ENCODE measurements at places on chromosomes 4 and X. TPM values are rescaled to one million over a fixed set of nuclear protein-coding genes. Genes with fewer than 3 reads are reported as not detected.
A peak's percentile ranks its signal among the peaks of the same experiment; 100 is the strongest.

STPG2 gene
- 1.2 TPM for total RNA-seq

REELD1 gene
- not detected for total RNA-seq

GASK1B gene
- total RNA-seq: 7.9 TPM

MAGEB6 gene
- not detected for total RNA-seq

DRP2 gene
- total RNA-seq: 1.5 TPM

NEUROG2 gene
- total RNA-seq: not detected

CYSLTR1 gene
- total RNA-seq: not detected

TMSB15C gene
- not detected for total RNA-seq

VCX gene
- not detected for total RNA-seq

ATP10D gene
- 3.8 TPM for total RNA-seq

ANOS1 gene
- total RNA-seq: 0.16 TPM

GRCh38 chr4:158168606-158169005, 4.2 kb downstream of the GASK1B start:
- DNase-seq: no peak
- peak overlapping the region; percentile 81 for H3K27ac ChIP-seq
- no peaks in the 10 kb centered on the region for H3K27me3 ChIP-seq
- H3K4me3 ChIP-seq: no peak overlapping the region
- H3K36me3 ChIP-seq: no peaks in the 10 kb centered on the region

- H3K27ac ChIP-seq: no peak overlapping the region
- H3K27me3 ChIP-seq: peaks cover 5% of the 10 kb centered on the region
- H3K4me3 ChIP-seq: no peak overlapping the region
- DNase-seq: no peak
- no peaks in the 10 kb centered on the region for H3K4me1 ChIP-seq
These were observed 72.1 kb upstream of the ACSL1 start for GRCh38 chr4:184897895-184898294.

- H3K4me3 ChIP-seq: no peak overlapping the region
- H3K4me1 ChIP-seq: no peaks in the 10 kb centered on the region
- no peak for DNase-seq
- H3K27ac ChIP-seq: no peak overlapping the region
- no peaks in the 10 kb centered on the region for H3K36me3 ChIP-seq
These were observed 35.1 kb downstream of the PRSS12 start for GRCh38 chr4:118317691-118318090.

DNA sequence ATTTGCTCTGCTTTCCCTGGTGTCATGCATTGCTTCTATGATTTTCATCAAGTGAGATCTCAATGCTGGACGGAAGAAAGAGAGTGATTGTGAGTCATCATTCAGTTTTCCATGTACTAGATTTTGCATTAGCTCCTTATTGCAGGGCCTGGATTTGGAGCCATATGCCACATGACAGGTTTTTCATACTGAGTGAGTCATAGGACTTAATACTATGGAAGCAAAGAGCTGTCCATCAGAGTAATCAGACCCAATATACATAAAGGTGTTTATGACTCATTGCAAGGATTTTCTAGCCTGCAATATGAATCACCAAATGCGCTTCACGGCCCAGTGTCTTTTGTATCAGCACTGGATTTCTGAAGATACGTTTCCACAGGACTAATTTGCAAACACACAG, 11.2 kb upstream of the TFDP3 start:
- H3K27me3 ChIP-seq: no peaks in the 10 kb centered on the region
- no peaks in the 10 kb centered on the region for H3K4me1 ChIP-seq
- no peak for DNase-seq

DNA sequence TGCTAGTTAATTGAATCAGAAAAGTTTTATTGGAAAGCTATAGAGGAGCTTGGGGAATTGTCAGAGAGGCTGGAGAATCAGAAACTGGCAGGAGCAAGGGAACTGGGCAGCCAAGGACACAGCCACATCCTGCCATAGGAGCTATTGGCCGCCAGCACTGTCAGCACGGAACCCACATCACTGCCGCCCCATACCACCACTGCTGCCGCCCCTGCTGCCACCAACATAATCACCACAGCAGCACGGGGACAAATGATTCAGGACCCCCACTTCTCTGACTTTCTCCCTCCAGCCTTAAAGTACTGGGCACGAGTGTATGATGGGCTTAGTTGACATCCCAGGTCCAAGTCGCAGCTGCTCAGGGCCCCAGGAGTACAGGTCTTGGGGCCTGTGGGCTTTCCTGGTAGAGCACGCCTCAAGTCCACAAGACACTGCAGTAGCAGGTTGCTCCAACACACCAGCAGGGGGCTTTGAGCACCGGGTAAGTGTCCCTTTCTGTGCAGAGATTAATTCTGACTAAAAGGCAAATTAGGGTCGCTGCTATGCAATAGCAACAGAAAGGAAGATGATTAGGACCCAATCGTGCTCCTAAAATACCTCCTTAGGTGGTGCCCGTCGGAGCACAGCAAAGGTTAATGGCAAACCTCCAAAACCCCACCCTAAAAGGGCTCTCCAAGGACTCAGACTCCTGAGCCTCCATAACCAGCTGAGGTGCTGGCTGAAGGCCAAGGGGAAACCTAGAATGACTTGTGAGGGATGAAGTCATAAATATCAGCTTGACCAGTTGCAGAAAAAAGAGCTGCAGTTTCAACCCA, 6.9 kb downstream of the PJA1 start:
- H3K27ac ChIP-seq: no peak overlapping the region
- H3K27me3 ChIP-seq: no peaks in the 10 kb centered on the region
- peak; percentile 37 for DNase-seq
- H3K36me3 ChIP-seq: no peaks in the 10 kb centered on the region
- no peak overlapping the region for H3K4me3 ChIP-seq

GRCh38 chrX:102517326-102517725, 787 bp upstream of the TMSB15A start:
- no peak overlapping the region for H3K27ac ChIP-seq
- H3K4me1 ChIP-seq: peaks cover 6% of the 10 kb centered on the region
- no peaks in the 10 kb centered on the region for H3K36me3 ChIP-seq
- no peak overlapping the region for H3K4me3 ChIP-seq
- H3K27me3 ChIP-seq: peaks cover 8% of the 10 kb centered on the region
- no peak for DNase-seq

- H3K4me3 ChIP-seq: no peak overlapping the region
- peak; percentile 28 for DNase-seq
- H3K4me1 ChIP-seq: no peaks in the 10 kb centered on the region
- H3K27me3 ChIP-seq: peaks cover 8% of the 10 kb centered on the region
- H3K36me3 ChIP-seq: no peaks in the 10 kb centered on the region
These were observed 98.2 kb upstream of the PRKX start for GRCh38 chrX:3811331-3812311.

GRCh38 chrX:48474127-48474526, 1.9 kb upstream of the FTSJ1 start:
- H3K36me3 ChIP-seq: no peaks in the 10 kb centered on the region
- no peaks in the 10 kb centered on the region for H3K4me1 ChIP-seq
- no peak for DNase-seq
- no peaks in the 10 kb centered on the region for H3K27me3 ChIP-seq

DNA sequence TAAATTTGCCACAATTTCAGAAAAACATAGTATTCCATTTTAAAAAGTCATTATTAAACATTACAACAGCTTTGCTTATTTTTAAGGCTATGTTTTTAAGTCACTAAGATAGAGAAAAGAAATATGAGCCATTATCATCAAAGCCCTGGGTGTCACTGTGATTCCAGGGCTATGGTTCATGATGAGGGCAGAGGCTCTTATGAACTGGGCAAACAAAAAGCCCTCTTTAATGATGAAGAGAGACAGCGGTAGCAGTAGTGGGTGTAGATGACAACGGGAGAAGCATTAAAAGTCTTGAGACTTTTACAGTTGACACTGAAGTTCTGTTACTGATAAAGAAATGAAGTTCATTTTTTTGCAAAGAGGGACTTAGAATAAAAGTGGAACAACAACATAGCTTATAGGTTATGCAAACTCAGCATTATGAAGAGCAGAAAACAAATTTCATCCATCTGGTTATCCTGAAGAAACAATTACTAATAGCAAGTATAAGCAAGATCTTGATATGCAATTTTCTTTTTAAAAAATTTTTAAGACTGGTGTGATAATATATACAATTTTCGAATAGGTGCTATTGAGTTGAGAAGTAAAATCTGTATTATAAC, 202.7 kb upstream of the ETNPPL start:
- no peaks in the 10 kb centered on the region for H3K4me1 ChIP-seq
- no peak for DNase-seq
- H3K4me3 ChIP-seq: no peak overlapping the region

- no peak overlapping the region for H3K4me3 ChIP-seq
- H3K27ac ChIP-seq: no peak overlapping the region
- H3K27me3 ChIP-seq: no peaks in the 10 kb centered on the region
These were observed 77.7 kb downstream of the CC2D2A start for GRCh38 chr4:15547392-15547791.

- H3K36me3 ChIP-seq: no peaks in the 10 kb centered on the region
- no peak overlapping the region for H3K4me3 ChIP-seq
- no peak for DNase-seq
- no peaks in the 10 kb centered on the region for H3K4me1 ChIP-seq
These were observed 111.6 kb downstream of the MAGEB17 start for GRCh38 chrX:16278927-16279326.

DNA sequence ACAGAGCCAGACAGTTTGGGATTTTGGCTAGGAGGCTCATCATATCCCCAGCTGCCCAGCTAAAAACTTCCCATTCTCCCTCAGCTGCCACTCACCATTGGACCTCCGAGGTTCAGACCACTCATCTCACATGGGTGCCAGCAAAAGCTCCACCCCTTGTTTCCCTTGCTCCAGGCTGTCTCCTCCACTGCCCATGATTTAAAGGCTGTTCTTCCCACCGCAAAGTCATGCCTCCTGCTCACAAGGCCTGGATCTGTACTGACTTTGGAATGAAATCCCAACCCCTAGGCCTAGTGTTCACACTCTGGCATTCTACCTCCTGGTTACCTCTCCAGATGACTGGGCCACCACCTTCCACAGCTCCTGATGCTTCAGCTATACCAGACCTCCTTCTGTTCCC, 142.2 kb upstream of the EOLA2 start:
- no peaks in the 10 kb centered on the region for H3K4me1 ChIP-seq
- DNase-seq: no peak

GRCh38 chr4:141432000-141432712, 204.2 kb upstream of the IL15 start:
- no peak overlapping the region for H3K27ac ChIP-seq
- no peaks in the 10 kb centered on the region for H3K4me1 ChIP-seq
- H3K27me3 ChIP-seq: no peaks in the 10 kb centered on the region
- no peaks in the 10 kb centered on the region for H3K36me3 ChIP-seq
- DNase-seq: no peak

DNA sequence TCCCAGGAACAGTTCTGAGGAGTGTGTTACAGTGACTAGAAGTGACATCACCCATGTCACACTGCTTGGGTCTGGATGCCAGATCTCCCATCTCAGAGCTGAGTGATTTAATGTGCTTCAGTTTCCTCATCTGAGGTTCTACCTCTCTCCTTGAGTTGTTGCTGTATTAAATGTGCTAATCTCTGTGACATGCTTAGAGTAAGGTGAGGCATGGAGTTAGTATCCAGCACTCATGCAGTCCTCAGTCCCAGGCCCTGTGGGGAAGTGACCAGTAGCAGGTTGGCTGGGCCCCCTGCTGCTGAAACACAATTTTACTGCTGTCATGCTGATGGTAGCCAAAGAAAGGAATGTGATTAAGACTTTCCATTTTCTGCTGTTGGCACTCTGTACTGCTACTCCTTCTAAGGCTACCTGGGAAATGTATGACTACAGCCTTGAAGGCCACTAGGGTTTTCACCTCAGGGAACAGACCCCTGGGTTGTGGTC, 639.6 kb downstream of the MID1IP1 start:
- H3K4me3 ChIP-seq: no peak overlapping the region
- no peak overlapping the region for H3K27ac ChIP-seq

DNA sequence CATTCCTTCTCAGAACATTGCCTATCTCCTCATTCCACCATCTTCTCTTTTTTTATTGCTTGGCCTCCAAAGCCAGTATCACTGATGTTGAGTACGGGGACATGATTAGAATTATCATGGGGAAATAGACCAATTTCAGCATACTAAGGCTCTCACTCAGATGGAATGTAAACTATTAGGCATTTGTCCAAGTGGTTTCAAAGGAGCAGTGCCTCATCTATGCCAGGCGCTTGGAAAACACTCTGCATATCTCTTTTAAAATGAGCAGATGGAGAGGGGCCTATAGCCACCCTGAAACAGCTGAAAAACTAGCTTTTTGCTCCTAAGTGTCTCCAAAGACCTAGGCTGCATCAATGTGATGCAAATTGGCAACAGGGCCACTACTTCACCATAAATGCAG, 150.8 kb upstream of the DIPK2B start:
- no peaks in the 10 kb centered on the region for H3K4me1 ChIP-seq
- H3K27ac ChIP-seq: no peak overlapping the region
- no peak overlapping the region for H3K4me3 ChIP-seq

DNA sequence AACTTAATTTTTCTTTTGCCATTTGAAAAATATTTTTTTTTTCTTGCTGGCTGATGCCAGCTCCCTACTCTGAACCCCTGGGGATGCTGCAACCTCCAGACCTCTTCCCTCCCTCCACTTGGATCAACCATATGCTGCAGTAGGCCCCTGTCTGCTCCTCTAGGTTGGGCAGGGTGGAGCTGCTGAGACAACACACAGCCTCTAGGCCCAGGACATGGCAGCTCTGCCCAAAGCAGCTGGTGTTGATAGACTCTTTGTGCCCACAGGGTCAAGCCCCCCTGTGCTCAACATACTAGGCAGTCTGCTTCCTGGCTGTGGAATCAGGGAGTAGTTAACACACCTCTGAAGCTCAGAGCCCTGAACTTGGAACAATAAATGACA, 19.9 kb upstream of the CLNK start:
- no peaks in the 10 kb centered on the region for H3K4me1 ChIP-seq
- H3K4me3 ChIP-seq: no peak overlapping the region
- no peak overlapping the region for H3K27ac ChIP-seq

- no peak overlapping the region for H3K4me3 ChIP-seq
- no peak overlapping the region for H3K27ac ChIP-seq
- H3K36me3 ChIP-seq: no peaks in the 10 kb centered on the region
- H3K4me1 ChIP-seq: no peaks in the 10 kb centered on the region
- H3K27me3 ChIP-seq: no peaks in the 10 kb centered on the region
These were observed 183.6 kb upstream of the TRPC5 start for GRCh38 chrX:112266136-112266535.

DNA sequence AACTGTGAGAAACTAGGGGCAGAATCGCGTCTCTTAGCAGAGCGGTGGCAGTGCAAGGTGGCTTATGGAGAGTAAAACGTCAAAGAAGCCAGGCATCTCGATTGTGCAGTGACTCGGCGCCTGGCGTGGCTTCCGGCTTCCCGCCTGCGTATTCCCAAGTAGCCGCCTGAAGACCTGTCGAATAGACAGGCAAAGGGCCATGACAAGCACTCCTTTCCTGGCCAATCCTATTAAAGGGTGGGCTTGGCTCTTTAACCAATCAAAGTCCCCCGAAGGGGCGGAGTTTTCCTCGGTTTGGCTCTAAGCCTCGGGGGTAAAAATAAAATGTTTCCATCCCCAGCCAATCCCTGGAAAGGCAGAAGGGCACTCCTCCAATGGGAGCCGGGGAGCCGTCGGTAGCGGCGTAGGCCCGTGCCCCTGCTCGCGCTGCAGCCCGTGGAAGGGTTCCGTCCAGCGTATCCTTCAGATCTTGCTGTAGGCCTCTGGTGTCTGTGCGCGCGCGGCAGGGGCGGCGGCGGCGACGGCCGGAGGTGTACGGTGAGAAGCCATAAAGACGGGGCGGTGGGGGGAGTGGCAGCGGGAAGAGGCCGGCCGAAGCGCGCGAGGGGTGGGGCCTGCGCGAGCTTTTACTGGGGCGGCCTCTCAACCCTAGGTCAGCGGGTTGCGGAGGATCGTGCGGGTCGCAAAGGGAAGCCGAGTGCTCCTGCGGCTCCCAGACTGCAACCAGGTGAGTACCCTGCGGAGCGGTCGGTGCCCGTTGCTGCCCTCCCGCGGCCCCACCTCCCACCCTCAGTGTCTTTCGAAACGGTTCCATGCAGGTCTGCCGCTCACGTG, at the start of gene KANTR:
Gene KANTR (plus strand): TSS at position 395 of the 834 bp plus-strand sequence. CDS start 30,131 bp downstream, outside the sequence.
- H3K4me3 ChIP-seq: peak within 1 kb of the TSS; percentile 62
- H3K4me1 ChIP-seq: peaks cover 7% of the 10 kb centered on the region
- peak within 1 kb of the TSS; percentile 95 for H3K27ac ChIP-seq
- H3K27me3 ChIP-seq: no peaks in the 10 kb centered on the region
- no peaks in the 10 kb centered on the region for H3K36me3 ChIP-seq

All from transverse colon (tissue), 4 donors.